ENCODE measurements at places on chromosomes 7 and 10.
A peak's percentile ranks its signal among the peaks of the same experiment; 100 is the strongest.

GRCh38 chr7:121931149-121931902, 58.4 kb downstream of the PTPRZ1 start:
- DNase-seq = no peak

GRCh38 chr10:110040767-110041478, 33.1 kb downstream of the ADD3 start:
- peak; percentile 14 for DNase-seq

DNA sequence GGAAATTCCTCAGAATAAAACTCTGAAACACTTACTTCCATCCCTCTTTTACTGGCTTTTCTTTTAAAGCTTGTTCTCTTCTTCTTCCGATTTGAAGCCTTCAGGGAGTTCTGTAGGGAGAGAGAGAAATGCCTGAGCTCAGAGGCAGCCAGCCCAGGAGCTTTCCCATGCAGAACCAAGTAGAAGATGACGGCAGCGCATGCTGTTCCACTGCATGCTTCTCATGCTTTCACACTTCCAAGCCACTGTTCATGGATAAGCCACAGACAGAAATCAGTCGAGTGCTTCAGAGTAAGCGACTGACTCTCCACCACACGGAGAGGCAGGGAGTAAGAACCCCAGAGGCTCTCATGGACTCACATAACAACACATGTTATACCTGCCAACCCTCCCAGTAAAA, 237.3 kb downstream of the DGKI start:
- no peak for DNase-seq

- peak; percentile 23 for DNase-seq
Measured at GRCh38 chr10:33337326-33337957, 3.0 kb upstream of the NRP1 start.

DNA sequence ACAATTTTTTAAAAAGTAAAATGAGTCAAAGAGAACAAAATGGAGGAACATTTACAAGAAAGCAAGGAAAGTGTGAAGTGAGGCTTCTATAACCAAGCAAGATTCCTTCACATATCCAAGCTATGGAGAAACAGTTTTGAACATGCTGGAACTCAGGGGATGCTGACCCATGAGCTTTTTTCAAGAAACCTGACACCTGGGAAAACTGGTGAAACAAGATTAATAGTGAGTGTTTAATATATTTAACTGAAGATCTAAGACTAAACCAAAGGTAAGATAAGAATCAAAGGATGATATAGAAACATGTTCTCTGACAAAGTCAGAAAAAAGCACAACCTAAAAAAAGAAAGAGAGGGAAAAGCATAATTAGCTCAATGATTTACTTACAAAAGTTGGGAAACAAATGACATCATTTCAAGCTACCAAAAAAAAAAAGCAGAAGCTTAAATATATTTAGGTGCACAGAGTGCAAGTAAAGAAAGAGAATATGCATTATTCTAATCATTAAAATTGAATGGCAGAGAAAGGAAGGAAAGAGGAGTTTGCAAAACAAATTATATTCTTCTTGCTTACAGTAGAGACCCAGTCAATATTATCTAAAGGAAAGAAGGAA, 24.9 kb downstream of the C7orf25 start:
- DNase-seq = no peak

- peak; percentile 78 for DNase-seq
Measured at GRCh38 chr10:47340608-47341170, 7.5 kb upstream of the RBP3 start.

GRCh38 chr10:50381642-50382041, 130.3 kb upstream of the ASAH2 start:
- DNase-seq = no peak

- no peak for DNase-seq
Measured at GRCh38 chr7:68725843-68726785, 872.2 kb upstream of the AUTS2 start.

DNA sequence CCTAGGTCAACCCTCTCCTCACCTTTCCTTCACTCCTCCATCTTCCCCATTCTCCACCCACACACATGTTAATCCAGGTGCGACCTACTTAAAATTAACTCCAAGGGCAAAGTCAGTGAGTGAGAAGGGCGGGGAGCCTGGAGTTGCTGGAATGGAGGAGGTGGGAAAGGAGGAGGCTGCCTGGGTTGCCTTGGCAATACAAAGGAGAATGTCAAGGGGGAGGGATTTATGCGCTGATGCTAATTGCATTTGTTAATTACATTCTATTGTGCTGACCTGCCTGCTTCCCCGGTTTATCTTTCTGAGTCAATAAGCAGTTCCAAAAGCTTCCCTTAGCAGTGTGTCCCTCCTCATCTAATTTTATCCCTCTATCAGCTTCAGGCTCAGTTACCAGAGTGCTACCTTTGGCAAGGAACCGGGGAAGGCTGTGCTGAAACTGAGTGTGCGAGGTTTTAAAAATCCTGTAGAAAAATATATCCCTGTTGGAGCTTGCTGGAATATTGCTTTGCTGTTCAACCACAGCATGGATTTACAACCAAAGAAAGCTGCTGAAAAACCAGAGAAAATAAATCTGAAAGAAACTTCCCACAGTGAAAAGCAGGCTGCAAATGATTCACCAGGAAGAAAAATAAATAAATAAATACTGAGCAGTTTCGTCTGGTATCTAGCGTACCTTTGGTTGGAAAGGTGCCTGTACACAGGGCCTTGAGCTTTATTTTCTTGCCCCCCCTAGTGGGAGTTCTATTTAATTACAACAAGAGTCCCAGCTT, 113.2 kb upstream of the DGKB start:
- peak; percentile 29 for DNase-seq

DNA sequence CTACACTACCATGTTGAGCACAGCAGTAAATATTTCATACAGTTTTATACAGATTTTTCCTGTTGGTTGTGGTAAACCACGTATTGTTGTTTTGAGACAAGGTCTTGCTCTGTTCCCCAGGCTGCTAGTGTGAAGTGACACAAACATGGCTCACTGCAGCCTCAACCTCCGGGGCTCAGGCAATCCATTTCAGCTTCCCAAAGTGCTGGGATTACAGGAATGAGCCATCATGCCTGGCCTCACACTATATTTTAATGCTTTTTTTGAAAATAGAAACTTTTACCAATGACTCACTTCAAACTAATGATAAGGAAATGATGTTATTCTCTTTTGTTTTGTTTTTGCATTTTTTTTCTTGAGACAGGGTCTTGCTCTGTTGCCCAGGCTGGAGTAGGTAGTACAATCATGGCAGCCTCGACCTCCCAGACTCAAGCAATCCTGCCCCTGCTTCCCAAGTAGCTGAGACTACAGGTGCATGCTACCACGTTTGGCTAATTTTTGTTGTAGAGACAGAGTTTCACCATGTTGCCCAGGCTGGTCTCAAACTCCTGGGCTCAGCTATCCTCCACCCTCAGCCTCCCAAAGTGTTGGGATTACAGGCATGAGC, 210.6 kb downstream of the TPST1 start:
- no peak for DNase-seq

- peak; percentile 34 for DNase-seq
Measured at GRCh38 chr7:92835261-92835850, 1.0 kb downstream of the CDK6 start.

DNA sequence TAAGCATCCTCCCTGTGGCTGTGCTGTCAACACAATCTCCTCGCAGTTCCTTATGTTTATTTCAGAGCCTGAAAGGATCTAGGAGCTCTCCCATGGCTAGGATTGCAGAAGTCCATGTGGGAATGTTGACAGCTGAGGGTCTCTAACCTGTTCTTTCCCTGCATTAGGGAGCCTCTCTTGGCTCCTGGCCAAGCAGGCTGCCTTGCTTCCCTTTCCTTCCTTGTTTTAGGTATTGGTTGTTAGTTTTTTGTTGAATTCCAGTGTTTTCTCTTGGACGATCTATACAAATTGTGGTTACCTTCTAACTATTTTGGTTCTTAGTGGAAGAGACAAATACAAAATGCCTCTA, 171.8 kb downstream of the MLLT10 start:
- no peak for DNase-seq

GRCh38 chr10:112784022-112784461, 166.0 kb upstream of the TCF7L2 start:
- no peak for DNase-seq

GRCh38 chr7:35975851-35976454, 175.1 kb downstream of the SEPTIN7 start:
- peak; percentile 27 for DNase-seq

DNA sequence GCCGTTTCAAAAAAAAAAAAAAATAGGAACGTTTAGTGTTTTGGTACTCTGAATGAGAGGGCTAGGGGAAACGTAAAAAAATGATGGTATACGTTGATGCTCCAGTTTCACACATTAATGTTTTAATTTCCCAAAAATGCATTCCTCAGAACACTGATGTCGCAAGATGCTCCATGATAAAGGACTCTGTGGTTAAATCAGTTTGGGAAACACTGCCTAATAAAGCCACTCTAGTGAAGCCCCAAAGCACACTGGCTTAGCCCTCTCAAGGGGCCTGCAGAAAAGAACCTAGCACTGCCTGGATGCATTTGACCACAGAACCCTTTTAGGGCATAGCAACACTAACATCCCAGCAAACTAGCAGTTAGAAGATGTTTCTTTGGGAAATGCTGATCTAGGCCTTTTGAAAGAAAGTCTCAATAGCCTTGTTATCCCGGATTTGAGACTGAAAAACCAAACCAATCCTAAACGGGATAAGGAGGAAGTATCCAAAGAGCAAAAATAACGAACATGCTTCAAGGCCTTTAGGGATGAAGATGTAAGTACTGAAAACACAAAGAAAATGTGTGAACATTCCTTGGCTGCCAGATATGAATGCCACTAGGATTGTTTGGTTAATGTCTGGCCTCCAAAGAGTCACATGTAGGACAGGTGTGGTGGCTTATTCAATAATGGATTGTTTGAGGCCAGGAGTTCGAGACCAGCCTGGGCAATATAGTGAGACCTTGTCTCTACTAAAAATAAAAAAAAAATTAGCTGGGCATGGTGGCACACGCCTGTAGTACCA, 11.0 kb downstream of the DLG5 start:
- no peak for DNase-seq

GRCh38 chr10:26809973-26810372, 50.8 kb downstream of the ABI1 start:
- no peak for DNase-seq

- no peak for DNase-seq
Measured at GRCh38 chr10:22750131-22750530, 35.8 kb upstream of the PIP4K2A start.

DNA sequence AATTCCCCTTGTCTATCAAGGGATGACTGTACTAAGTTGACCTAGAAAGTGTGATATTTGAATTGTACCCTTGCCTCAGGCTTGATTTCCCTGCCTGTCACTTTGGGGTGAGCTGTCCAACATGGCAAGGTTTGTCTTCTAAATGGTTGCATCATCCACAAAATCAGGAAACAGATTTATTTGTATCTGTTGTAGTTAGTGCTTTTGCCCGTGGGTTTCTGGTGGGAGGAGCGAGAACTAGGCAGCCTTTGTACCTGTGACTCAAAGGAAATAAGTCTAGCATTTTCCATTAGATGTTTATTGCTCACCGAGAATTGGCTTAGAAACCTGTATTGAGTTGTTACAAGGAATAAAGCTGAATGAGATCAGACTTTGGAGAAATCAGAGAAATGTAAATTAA, 650.8 kb downstream of the LRMDA start:
- no peak for DNase-seq

GRCh38 chr10:96413151-96413787, 54.5 kb upstream of the OPALIN start:
- no peak for DNase-seq

DNA sequence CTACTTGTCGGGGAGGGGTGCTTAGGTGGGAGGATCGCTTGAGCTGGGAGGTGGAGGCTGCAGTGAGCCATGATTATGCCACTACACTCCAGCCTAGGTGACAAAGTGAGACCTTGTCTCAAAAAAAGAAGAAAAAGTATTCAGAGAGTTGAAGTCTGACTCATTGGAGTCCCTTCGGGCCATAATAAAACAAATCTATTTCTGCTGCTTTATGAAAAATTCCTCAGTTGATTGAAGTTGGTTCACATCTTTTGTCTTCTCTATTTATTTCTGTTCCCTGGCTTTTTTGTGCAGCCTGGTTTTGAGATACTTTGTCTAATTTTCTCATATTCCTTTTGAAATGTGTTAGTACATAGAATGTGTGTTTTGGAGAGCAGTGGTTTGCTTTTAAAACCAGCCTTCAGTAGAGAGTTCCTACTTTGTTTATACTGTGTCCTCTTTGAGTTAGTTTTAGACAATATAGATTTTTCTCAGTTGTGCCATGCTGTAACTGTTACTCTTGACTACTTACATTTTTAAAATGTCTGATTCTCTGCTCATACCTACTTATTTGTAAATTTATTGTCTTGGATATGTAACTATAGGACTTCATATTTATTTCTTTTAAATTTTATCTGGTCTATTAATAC, 36.7 kb downstream of the LUC7L2 start:
- DNase-seq = no peak

- no peak for DNase-seq
Measured at GRCh38 chr7:123435080-123435700, 99.2 kb downstream of the IQUB start.

- peak; percentile 14 for DNase-seq
Measured at GRCh38 chr10:86178401-86179152, 188.0 kb downstream of the GRID1 start.

DNA sequence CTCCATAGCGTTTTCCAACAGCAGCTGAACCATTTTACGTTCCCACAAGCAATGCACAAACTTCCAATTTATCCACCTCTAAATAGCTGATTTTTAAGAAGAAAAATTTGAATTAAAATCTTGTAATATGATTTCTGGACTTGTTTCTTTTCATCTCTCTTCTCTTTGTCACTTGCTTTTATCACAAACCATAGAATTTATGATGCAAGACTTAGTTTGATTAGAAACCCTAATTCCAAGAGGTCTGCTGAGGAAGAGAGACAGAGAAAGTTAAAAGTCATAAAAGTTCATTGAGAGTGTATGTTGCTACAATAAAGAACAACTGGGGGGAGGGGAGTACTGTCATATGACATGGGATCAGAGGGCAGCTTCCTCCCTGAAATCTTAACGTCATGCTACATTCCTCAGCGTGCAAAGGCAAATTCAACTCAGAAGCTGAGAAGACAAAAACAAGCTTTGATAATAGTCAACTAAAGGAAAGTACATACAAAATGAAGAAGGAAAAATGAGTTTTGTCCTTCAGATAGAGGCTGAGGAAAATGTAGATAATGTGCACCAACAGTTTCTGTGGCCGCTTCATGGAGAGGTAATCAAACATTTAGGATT, 18.4 kb upstream of the CUBN start:
- no peak for DNase-seq

- no peak for DNase-seq
Measured at GRCh38 chr10:73899423-73899822, 11.5 kb upstream of the PLAU start.
